ENCODE measurements at places on chromosomes 12 and 14.

- no peak for DNase-seq
Measured at GRCh38 chr12:38124247-38125012, 192.1 kb upstream of the ALG10B start.

DNA sequence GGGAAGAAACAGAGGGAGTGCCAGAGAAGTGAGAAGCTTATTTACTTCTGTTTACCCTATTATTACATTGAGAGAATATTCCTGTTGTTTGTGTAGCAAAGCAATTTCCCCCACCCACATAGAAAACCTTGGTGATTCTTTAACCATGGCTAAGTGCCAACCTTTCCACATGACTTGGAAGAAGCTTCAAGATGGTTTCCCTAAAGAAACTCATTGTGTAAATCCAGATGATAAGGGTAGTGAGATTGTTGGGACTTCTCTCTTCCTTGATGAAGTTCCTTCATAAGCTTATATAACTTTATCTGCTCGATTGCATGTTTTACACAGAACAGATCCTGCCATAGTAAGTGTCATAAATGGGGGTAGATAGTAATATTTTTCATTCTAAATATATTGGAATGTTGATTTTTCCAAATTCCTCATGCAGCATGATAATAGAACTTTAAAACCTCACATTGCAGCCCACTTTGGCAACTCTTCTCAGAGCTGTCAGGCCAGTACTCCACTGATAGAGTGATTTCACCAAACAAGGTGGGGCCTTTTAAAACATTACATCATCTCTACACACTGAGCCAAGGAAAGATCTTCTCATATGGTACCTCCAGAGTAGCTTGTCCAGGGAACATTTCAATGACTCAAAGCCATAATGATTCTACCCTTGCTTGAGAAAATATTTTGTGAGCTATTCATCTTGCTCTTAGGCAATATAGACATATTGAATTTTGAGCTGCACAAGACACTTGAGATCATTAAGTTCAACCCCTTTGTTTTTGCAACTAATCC lies 47.8 kb upstream of the KIF21A start:
- no peak for DNase-seq

GRCh38 chr14:53109105-53110041 lies 43.8 kb downstream of the DDHD1 start:
- DNase-seq, result no peak

- DNase-seq, result peak; percentile 77
Measured at GRCh38 chr12:116533343-116534251, 25.6 kb upstream of the MAP1LC3B2 start.

DNA sequence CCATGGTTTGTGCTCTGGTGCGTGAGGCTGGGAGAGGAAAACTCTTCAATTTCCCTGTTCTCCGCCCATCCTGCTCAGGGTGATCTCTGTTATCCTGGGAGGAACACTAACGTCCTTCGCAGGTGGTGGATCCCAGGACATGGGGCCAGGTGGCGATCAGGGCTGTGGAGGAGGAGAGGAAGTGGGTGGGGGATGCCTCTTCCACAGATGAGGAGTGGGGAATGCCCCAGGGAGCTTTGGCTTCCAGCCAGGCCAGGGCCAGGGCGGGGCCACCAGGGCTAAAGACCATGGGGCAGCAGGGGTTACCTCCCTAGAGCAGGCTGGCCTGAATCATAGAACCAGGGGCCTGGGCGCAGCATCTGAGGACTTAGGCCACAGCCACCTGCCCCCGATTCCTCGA lies 3.3 kb upstream of the KRT75 start:
- no peak for DNase-seq

- no peak for DNase-seq
Measured at GRCh38 chr12:67794161-67794560, 145.6 kb downstream of the DYRK2 start.

GRCh38 chr14:75249958-75250336 lies 28.7 kb upstream of the FOS start:
- DNase-seq, result no peak

GRCh38 chr12:28771968-28772367 lies 377.1 kb upstream of the FAR2 start:
- DNase-seq, result no peak

DNA sequence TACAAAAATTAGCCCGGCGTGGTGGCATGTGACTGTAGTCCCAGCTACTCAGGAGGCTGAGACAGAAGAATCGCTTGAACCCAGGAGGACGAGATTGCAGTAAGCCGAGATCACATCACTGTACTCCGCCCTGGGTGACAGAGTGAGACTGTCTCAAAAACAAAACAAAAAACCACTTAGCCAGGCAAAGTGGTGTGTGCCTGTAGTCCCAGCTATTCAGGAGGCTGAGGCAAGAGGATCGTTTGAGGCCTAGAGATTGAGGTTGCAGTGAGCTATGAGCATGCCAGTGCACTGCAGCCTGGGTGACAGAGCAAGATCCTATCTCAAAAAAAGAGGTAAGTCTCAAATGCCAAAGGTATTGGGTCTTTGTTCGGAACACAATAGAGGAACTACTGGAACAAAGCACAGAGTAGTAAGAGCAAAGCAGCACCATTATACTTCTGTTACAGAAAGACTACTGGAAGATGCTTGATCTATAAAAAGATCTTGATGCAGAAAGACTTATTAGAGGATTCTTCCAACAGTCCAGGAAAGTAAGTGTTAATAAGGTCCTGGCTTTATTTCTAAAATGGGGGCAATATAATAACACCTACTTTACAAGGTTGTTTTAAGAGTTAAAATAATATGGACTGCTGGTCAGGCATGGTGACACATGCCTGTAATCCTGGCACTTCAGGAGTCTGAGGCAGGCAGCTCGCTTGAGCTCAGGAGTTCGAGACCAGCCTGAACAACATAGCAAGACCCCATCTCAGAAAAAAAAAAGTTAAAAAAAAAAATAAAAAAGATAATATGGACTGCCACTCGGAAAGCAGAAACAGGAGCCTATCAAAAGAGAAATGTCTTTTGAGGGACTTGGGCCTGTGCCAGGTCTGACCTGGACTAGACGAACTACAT lies 29.9 kb downstream of the BTBD7 start:
- DNase-seq, result no peak

GRCh38 chr12:126430921-126431320 lies 1365.7 kb downstream of the AACS start:
- DNase-seq, result no peak

DNA sequence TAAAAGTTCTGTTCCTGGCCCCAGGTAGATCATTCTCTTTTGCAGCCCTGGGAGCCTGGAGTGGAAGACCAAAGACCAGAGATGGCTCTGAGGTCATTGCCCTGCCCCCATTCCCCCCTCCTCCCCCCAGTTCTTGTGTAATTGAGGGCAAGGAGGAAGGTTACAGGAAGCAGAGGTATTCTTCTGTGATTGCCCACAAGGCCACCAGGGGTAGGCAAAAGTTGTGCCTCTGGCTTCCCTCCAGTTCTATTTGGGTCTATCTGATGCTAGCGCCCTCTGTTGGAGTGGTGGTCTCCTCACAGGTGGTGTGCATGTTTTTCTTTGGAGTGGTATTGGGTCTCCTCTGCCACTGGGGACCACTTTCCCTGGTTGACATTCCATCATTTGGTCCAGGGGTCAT lies 41.2 kb upstream of the CRY1 start:
- DNase-seq, result no peak

Data from left renal pelvis (tissue), 4 donors.